Activated T-cell treated with anti-CD3 and anti-CD28 coated beads, Interleukin-2, amount 50 U/mL, for 72 hours (primary cell): ENCODE measurements at places on chromosomes 3 and 15. TPM values are rescaled to one million over a fixed set of nuclear protein-coding genes. Genes with fewer than 3 reads are reported as not detected.

ADAMTS7 gene
- 0.39 TPM for total RNA-seq

THAP10 gene
- 0.62 TPM for total RNA-seq

CPLX3 gene
- total RNA-seq: 0.14 TPM

PRRT3 gene
- 14.5 TPM for total RNA-seq

ITPKA gene
- 14.9 TPM for total RNA-seq
